ENCODE measurements at places on chromosomes 5 and 9.

DNA sequence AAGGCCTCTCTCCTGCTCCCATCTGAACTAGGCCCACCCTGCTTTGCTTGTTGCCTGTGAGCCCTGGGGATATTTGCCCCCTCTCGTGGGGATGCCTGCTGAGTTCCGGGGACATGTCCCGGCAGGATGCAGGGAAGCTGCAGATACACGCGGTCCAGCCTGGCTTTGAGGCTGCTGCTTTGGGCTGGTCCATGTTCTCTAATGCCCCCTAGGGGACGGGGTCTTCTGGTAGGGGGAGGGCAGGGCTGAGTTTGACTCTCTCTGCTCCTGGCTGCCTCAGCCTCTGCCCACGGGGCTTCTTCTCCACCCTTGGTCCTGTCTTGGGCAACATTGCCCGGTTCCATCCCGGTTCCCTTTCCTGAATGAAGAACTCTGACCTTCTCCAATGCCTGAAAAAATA, 84.9 kb upstream of the ASS1 start:
- no peak for DNase-seq

DNA sequence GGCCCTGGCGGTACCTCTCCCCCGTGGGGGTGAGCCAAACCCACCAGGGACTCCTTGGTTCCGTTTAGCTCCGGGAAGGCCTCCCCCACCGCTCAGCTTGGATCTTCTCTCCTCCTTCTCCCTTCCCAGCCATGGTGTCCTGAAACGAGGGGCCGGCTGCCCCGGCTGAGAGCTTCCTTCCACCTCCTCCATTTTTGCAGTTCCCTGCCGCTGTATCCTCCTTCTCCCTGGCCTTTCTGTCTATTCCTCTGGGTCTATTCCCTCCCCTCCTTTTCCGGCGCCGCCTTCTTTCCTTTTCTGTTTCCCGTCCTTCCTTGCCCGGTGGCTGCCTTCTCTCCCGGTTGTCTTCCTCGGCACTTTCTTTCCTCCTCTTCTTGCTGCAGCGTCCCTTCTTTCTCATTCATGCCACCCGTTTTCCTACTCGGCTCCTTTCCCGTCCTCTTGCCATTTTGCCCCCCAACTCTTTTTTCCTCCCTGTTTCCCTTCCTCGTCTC, 110.4 kb downstream of the LIFR start:
- DNase-seq = no peak

GRCh38 chr9:21927752-21928151, 66.4 kb downstream of the CDKN2A start:
- DNase-seq = no peak

GRCh38 chr5:6527749-6528455, 79.2 kb downstream of the UBE2QL1 start:
- no peak for DNase-seq

GRCh38 chr5:58794875-58795274, 212.0 kb downstream of the RAB3C start:
- no peak for DNase-seq

DNA sequence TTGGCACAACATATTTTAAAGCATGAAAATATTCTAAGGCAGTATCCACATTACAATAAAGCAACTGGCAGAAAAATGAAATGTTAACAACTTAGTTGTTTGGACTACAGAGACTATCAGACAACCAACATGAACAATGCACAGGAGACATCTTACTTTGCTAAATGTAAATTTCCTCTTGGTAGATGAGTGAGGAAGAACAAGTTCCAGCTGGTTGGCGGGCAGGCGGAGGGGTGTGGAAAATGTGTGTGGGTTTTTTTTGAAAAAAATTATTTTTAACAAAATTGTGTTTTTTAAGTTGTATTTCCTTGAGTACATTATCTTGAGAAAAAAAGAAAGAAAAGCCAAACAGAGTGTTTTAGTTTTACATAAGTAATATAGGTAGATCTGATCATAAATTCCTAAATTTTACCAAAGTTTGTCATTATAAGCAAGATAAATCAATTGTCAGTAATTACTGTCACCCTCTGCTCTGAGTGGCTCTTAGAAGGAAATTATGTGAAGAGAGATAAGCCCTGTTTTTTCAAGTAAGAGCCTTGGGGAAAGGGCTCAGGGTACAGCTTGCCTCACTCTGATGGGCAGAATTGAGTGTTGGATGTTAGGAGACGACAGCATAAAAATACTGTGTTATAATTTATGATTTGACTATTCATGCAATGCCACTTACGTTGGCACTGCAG, 42.5 kb downstream of the TMEM167A start:
- no peak for DNase-seq

DNA sequence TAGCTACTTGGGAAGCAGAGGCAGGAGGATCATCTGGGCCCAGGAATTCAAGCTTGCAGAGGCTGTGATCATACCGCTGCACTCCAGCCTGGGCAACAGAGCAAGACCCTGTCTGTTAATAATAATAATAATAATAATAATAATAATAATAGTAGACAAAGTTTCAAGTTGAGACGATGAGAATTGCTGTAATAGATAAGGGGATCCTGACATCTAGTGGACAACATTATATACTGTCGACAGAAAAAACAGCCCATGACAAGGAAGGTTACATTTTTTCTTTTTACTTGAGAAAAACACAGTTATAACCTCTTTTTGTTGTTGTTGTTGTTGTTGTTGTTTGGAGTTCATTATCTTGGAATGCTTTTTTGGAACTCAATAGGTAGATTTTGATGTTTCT, 35.3 kb downstream of the NDFIP1 start:
- no peak for DNase-seq

DNA sequence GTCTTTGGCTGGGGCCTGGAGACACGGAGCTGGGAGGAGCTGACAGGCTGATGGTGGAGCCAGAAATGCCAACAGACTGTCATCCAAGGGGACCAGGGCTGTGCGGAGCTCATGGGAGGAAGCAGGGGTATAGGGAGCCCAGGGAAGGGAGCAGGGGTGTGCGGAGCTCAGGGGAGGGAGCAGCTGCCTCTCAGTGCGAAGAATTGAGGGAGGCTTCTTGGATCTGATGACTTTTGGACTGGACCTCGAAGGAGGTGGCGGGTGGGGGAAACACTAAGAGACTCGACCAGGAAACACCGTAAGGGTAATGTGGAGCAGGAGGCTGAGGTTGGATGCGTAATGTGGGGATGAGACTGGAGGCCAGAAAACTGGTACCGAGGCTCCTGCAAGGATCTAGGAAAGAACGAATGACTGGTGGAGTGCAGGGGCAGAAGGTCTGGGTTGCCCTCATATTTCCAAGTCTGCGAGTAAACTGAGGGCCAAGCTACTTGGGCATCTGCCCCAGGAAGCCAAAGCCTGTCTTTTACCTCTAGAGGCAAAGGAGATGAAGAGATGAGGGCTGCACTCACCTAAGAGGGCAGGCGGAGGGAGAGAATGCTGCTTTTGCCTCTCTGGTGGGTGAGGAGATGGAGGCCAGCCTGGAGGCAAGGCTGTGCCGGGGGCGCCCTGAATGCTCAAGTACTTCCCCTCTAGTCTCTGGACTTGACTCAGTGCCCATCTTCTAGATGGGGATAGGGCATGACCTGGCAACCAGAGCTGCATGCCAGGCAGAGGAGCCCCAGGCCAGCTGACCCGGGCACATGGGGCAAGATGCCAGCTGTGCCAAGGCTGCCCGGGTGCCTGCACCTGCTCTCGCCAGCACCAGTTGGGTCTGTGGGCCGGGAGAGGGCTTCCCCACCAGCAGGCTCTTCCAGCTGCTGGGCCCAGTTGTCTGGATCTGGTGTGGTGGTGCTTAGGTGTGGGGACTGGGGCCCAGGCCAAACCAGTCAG, 2.3 kb downstream of the PTGS1 start:
- DNase-seq = no peak

GRCh38 chr5:68192679-68193060, 22.9 kb upstream of the PIK3R1 start:
- DNase-seq = no peak

DNA sequence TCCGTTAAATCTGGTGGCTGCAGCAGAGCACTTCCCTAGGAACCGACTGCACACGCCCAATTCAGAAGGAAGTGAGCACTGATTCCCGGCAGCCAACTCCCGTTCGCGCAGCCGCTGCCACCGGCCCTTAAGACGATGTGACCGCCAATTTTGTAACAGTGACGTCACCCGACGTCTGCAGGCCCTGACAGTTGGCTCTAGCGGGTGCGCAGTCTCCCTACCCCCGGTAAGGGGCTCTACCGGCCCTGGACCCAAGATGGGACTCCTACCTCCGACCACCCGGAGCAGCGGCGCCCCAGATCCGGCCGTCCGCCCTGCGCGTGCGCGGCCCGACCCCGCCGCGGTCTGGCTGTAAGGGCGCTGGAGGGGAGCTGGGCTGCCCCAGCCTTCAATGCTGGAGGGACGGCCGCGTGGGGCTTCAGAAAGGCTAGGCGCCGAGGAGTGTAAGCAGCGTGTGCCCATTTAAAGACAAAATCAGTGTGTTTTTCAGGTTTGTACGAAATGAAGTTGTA, 19.1 kb downstream of the DNAJA1 start:
- peak; percentile 6 for DNase-seq

DNA sequence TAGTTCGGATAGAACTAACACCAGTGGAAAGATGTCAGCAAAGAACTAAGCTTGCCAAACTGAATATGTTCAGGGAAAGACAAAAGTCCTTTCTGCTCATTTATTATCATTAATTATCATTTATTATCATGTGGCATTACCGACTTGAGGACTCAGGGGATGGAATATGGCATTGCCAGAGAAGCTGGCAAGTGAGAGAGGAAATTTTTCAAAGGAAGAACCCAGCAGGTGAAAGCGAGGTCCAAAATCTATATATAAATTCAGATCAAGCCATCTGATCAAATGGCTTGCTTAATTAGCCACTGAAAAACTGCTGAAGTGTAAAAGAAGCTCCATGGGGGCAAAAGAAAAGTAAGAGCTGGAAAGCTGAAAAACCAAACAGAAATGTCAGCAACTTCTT, 1049.6 kb upstream of the SEMA6A start:
- DNase-seq = no peak

DNA sequence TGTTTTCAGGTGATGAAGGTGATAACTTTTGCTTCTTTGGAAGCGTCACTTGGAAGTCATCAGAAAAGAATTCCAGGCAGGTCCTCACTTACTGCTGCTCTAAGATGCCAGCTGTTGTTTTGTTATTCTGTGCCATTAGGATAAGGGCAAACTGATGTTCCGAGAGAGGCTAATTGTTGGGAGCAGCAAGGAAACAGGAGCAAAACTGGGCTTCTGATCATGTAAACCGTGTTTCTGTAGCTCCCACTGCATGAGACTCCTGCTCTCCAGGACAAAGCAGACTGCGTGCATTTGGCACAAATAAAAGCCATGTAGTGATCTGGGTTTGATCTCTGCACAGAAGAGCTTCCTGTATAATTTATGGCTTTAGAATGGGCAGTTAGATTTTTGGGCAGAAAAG, 248.2 kb downstream of the MAN2A1 start:
- no peak for DNase-seq

DNA sequence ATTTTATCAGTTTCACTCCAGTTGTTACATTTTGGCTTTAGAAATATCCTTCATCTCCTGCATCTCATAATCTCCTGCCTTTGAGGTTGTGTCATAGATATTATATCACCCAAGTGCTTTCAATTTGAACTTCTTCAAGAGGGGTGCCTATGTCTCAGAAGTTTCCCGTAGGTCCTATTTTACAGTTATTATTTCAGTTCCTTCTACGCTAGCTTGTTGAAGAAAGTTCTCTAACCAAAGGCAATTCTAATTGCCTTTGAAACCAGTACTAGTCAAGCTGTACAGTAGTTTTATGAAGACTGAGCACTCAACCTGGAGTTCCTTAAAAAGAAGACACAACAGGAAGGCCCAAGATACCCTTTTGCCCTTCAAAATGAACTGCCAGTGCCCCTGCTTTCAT, 116.4 kb downstream of the ZCCHC7 start:
- DNase-seq = no peak

- DNase-seq = no peak
Observed at GRCh38 chr9:91186632-91187108, 175.0 kb downstream of the AUH start.

GRCh38 chr9:83006378-83006777, 56.6 kb downstream of the RASEF start:
- no peak for DNase-seq

DNA sequence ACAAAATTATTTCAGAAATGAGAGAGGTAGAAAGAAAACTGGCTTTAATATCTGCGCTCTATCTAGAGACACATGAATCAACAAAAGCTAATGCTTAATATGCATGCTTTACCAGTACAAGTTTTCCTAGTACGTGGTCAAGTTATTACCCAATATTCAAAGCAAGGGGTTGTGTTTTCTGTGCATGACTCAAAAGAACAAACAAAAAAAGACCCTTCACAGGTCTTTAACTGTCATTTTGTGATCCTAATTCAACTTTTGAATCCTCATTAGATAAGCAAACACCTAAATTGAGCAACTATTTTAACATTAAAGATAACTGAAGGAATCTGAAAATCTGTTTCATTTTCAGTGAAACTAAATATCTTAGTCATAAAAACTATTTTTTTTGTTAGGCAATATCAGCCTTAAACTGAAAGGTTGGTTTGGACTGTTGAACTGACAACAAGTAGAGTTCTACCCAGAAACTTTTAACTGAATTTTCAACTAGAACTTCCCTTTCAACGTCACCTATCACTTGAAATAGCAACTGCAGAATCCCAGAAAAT, 12.5 kb downstream of the ST8SIA4 start:
- DNase-seq = no peak

DNA sequence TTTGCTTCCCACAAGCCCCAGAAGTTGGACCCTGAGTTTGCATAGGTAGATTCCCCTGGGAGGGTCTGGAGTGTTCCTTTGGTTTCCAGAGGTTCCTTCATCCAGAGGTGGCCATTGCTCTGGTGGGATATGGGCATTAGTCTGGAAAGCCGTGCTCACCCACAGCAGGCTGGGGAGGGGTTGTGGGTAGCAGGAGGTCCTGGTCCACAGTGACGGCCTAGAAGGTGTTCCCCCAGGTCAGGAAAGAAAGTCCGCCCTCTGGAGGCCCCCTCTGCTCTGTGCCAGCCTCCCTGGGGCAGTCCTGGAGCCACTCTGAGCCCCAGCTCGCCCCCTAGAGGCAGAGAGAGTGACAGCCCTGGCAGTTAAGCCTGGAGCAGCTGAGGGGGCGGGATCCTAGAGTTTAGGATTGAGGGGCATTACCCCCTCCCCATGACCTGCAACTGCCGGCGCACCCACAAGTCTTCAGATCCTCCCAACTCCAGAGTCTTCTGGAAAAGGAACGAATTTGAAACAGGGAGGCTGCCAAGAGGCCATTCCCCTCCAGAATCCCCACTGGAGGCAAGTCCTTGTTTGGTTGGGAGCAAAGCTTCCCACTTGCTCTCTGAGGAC, 36.8 kb downstream of the NDST1 start:
- DNase-seq = peak; percentile 26

GRCh38 chr5:94361832-94362796, 256.3 kb downstream of the KIAA0825 start:
- DNase-seq = no peak

- DNase-seq = no peak
Observed at GRCh38 chr5:29162297-29162696, 2031.2 kb upstream of the CDH6 start.

- no peak for DNase-seq
Observed at GRCh38 chr5:134511796-134512660, 13.4 kb upstream of the JADE2 start.
